ENCODE measurements at places on chromosomes 11 and 22. TPM values are rescaled to one million over a fixed set of nuclear protein-coding genes. Genes with fewer than 3 reads are reported as not detected.

The TOB2 gene
- 54.6 TPM for total RNA-seq

The PARVG gene
- total RNA-seq = not detected

The HEPN1 gene
- not detected for total RNA-seq

The SLC16A8 gene
- total RNA-seq = not detected

The MRGPRX3 gene
- not detected for total RNA-seq

The IGSF9B gene
- 13.1 TPM for total RNA-seq

The OR8D1 gene
- not detected for total RNA-seq

The TMPRSS13 gene
- total RNA-seq = 0.66 TPM

DNA sequence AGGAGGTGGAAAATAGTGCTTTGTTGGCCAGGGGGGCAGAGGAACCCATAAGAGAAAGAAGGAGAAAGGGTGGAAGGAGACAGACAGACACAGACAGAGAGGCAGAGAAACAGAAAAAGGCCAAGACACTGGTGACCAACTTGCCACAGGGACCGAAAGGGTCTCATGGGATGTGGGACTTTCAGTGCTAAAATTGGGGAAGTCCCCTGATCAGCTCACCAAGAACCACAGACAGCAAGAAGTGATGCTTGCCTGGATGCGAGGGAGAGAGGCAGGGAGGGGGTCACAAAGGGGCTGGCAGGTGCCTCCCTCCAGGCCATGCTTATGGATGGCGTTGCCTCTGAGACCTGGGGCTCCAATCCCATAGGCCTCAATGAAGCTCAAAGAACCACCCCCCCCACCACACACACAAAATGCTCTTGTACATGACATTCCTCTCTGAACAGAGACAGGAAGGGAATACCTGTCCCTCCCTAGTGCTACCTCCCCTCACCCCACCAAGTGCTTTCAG lies 413.4 kb downstream of the MN1 start:
- DNase-seq = no peak
- H3K4me3 ChIP-seq = no peak overlapping the region
- H3K27me3 ChIP-seq = peaks cover 29% of the 10 kb centered on the region
- H3K36me3 ChIP-seq = no peaks in the 10 kb centered on the region
- no peaks in the 10 kb centered on the region for H3K4me1 ChIP-seq

DNA sequence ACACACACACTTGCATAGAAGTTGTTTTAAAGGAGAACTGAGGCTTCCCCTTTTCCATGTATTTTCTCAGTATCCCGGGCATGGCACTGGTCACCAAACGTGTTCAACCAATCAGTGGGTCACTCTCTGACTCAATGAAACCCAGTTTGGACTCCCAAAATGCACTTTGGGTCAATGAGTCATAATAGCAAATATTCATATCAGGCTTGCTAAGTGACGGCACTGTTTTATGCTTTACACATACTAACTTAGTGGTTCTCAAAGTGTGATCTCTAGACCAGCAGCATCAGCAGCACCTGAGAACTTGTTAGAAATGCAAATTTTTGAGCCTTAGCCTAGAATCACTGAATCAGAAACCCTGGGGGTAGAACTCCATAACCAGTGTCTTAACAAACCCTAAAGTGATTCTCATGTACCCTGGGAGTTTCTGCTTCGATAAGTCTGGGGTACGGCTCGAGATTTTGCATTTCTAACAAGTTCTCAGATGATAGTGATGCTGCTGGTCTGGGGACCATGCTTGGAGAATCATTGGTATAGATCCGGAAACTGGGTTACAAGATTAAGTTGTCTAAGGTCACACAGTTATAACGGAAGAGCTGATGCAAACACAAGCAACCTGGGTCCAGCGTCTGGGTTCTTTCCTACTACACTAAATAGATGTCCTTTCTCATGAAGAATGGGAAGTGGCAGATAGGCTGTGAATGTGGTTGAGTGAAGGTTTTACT lies 35.6 kb downstream of the ETS1 start:
- no peaks in the 10 kb centered on the region for H3K36me3 ChIP-seq
- no peaks in the 10 kb centered on the region for H3K27me3 ChIP-seq
- H3K4me3 ChIP-seq = no peak overlapping the region
- DNase-seq = no peak
- H3K4me1 ChIP-seq = peaks cover 17% of the 10 kb centered on the region

DNA sequence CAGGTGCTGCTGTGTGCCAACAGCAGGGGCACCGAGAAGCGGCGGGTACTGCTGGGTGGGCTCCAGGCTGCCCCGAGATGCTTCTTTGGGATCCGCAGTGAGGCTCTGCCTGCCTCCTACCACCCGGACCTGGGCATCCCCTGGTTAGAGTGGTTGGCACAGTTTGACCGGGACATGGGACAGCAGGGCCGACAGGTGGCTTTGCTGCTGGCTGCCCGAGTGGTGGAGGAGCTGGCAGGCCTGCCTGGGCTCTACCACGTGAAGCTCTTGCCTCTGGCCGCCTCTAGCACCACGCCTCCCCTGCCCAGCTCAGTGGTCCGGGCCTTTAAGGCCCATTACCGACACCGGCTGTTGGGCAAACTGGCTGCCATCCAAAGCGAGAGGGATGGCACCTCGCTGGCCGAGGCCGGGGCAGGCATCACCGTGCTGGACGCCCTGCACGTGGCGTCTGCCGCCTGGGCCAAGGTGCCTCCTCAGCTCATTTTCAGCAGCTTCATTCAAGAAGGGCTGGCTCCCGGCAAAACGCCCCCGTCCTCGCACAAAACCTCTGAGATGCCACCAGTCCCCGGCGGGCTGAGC lies 1.9 kb downstream of the TIGD3 start:
- peaks cover 12% of the 10 kb centered on the region for H3K36me3 ChIP-seq
- H3K4me3 ChIP-seq = no peak overlapping the region
- no peak for DNase-seq
- peaks cover 17% of the 10 kb centered on the region for H3K4me1 ChIP-seq

- H3K27ac ChIP-seq = no peak overlapping the region
- DNase-seq = no peak
- peaks cover 33% of the 10 kb centered on the region for H3K4me1 ChIP-seq
Observed at GRCh38 chr22:19889951-19890350, 35.3 kb upstream of the GNB1L start.

GRCh38 chr11:14065141-14065540 lies 102.6 kb downstream of the SPON1 start:
- no peaks in the 10 kb centered on the region for H3K27me3 ChIP-seq
- no peak for DNase-seq
- no peaks in the 10 kb centered on the region for H3K4me1 ChIP-seq
- H3K36me3 ChIP-seq = no peaks in the 10 kb centered on the region

DNA sequence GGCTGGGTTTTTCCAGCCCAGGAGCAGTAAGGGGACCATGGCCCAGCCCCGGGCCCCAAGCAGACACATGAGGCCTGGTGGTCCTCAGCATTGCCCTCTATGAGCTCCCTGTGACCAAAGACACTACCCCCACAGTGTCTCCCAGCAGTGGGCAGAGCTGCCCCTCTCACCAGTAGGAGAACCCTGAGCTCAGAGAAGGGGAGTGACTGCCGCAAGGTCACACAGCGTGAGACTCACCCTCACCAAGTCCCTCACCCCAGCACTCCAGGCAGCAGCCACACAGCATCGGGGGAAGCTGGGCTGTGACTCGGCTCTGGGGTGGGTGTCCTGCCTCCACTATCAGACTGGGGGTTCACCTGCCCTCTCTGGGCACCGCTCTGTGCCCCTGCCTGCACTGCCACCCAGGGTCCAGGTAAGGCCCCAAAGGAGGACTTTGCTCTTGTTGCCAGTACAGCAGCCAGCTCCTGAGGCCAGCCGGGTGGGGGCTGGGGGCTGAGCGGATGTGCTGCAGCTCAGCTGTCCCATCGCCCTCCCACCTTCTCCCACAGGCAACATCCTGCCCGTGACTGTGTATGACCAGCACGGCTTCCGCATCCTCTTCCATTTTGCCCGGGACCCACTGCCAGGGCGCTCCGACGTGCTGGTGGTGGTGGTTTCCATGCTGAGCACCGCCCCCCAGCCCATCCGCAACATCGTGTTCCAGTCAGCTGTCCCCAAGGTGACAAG lies 7.9 kb upstream of the SH3BP1 start:
- H3K4me1 ChIP-seq = peaks cover 32% of the 10 kb centered on the region
- no peaks in the 10 kb centered on the region for H3K27me3 ChIP-seq
- no peak overlapping the region for H3K27ac ChIP-seq
- no peak overlapping the region for H3K4me3 ChIP-seq
- no peak for DNase-seq

- no peak for DNase-seq
- no peak overlapping the region for H3K4me3 ChIP-seq
- H3K4me1 ChIP-seq = no peaks in the 10 kb centered on the region
- H3K27ac ChIP-seq = no peak overlapping the region
Observed at GRCh38 chr11:94449029-94449428, 44.6 kb downstream of the MRE11 start.

DNA sequence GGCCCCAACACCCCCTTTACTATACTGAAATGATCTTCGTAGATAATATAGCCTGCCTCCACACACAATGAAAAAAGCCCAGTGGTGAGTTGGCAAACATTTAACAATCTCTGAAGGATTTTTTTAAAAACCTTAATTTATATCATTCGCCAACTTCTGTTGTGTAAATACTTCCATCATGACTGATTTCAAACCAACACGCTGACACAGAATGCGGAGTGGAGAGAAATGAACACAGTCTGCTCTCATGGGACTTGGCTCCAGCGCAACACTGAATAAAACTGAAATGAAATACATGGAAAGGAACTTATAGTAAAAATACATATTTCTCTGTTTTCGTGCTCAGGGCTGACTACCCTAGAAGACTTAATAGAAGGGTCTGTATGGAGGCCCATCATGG lies 61.3 kb upstream of the WNT11 start:
- H3K4me1 ChIP-seq = peaks cover 12% of the 10 kb centered on the region
- H3K27me3 ChIP-seq = peaks cover 6% of the 10 kb centered on the region
- no peak overlapping the region for H3K4me3 ChIP-seq
- no peaks in the 10 kb centered on the region for H3K36me3 ChIP-seq
- no peak for DNase-seq

DNA sequence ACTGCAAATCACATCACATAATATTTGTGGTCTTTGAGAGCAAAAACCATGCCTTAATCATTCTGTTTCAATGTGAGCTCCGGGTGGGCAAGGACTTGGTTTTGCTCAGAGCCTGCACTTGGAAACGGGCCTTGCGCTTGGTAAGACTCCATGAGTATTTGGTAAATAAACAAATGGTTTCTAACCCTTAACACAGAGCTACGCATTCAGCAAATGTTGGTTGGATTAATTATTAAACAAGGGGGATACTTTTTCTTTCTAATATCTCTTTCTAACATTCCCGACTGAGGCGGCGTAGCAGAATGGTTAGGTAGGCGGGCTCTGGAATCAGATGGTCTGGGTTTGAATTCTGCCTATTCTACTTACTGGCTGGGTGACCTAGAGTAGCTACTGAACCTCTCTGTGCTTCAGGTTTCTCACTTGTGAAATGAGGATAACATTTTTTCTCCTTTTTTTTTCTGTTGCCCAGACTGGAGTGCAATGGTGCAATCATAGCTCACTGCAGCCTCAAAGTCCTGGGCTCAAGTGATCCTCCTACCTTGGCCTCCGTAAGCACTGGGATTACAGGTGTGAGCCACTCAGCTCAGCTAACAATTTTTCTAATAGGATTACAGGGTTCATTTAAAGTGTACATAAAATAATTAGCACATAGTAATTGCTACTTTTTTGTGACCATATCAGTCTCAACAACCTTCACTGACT lies 3.4 kb upstream of the FAM83F start:
- H3K27me3 ChIP-seq = peaks cover 12% of the 10 kb centered on the region
- no peak overlapping the region for H3K27ac ChIP-seq
- H3K4me1 ChIP-seq = no peaks in the 10 kb centered on the region
- DNase-seq = no peak
- no peak overlapping the region for H3K4me3 ChIP-seq

DNA sequence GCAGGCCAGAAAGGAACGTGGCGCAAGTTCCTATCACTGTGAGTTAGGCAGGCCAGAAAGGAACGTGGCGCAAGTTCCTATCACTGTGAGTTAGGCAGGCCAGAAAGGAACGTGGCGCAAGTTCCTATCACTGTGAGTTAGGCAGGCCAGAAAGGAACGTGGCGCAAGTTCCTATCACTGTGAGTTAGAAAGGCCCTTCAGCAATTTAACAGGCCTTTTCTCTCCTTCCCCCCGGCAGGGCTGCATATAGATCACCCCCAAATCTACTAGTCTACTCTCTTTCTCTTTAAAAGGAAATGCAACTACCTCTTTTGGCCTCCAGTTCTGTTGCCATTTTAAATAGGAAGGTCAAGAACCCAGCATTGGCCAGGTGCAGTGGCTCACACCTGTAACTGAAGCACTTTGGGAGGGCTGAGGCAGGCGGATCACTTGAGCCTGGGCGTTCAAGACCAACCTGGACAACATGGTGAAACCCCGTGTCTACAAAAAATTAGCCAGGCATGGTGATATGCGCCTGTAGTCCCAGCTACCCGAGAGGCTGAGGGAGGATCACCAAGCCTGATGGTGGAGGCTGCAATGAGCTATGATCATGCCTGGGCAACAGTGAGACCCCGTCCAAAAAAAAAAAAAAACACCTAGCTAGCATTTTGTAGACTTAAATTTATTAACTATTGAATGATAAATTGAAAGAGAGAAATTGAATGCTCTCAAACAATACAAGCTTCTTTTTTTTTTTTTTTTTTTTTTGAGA lies 14.9 kb downstream of the FAM118B start:
- no peak overlapping the region for H3K27ac ChIP-seq
- H3K36me3 ChIP-seq = no peaks in the 10 kb centered on the region
- no peak for DNase-seq
- no peaks in the 10 kb centered on the region for H3K27me3 ChIP-seq
- no peak overlapping the region for H3K4me3 ChIP-seq

DNA sequence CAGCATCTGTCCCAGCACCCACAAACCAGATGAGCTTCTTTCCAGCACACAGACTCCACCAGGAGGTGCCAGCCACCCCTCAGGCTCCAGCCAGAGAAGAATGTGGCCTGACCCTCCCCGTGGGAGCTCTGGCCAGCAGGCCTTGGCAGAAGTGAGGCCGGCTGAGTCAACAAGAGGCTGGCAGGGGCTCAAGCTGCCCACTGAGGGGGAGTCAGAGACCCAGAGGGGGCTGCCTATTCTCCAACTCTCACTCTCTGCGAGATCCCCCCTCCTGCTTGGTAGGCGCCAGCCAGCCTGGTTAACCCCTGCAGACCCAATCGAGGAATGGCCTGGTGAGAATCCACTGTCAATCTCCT lies 10.6 kb upstream of the CDC42EP1 start:
- peak; percentile 60 for DNase-seq
- no peaks in the 10 kb centered on the region for H3K27me3 ChIP-seq
- peaks cover 40% of the 10 kb centered on the region for H3K4me1 ChIP-seq
- no peak overlapping the region for H3K27ac ChIP-seq
- H3K36me3 ChIP-seq = no peaks in the 10 kb centered on the region

All from astrocyte (in vitro differentiated cells and primary cell).